ENCODE measurements at places on chromosomes 3 and 15.

GRCh38 chr3:43043793-43044192 lies 62.1 kb downstream of the POMGNT2 start:
- no peak for DNase-seq

GRCh38 chr3:133832802-133833144 lies 27.2 kb downstream of the SRPRB start:
- no peak for DNase-seq

DNA sequence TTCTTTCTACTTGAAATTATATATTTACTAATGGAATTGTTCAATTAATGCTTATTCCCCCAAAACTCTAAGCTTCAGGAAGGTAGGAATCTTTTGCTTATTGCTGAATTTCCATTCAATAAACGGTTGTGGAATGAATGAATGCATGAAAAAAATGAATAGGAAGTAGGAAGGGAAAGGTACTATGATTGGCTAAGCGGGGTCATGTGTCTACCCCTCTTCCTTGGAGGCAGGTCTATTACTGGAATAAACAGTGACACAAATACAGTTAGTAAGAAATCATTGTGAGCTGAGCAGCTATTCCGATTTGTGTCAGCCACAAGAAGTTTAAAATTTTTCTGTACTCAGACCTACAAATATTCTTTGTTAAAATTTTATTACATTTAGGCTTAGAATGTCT lies 10.5 kb upstream of the TRA2B start:
- DNase-seq, result no peak

DNA sequence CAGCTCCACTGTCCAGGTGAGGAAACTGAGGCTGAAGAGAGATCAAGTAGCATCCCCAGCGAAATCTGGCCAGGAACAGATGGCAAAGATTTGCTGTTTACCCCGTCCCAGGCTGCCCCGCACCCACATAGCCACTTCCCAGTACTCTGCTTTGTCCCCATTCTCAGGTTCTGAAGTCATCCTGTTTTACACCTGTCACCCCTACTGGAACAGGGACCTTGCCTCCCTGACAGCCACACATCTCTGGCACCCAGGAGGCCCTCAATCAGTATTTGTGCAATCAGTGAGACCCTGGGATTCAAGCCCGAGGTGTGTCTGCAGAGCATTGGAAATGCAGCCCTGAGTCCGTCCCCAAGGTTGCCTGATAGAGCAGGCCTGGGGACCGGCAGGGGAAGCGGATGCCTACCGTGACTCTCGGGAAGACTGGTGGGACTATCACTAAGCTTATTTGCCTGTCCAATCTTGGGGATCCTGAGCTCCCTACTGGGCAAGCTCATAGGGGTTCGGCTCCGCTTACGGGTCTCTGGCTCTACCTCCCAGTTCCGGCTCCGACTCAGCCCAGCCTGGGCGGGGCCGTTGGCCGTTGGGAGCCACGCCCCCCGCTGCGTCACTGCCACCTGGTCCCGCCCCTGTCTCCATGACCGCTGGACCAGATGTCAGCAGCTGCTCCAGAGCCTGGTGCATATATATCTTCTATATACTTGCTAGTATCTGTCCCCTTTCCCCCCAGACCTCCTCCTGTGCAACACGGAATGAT lies 17.5 kb upstream of the FANCD2 start:
- DNase-seq, result peak; percentile 56

DNA sequence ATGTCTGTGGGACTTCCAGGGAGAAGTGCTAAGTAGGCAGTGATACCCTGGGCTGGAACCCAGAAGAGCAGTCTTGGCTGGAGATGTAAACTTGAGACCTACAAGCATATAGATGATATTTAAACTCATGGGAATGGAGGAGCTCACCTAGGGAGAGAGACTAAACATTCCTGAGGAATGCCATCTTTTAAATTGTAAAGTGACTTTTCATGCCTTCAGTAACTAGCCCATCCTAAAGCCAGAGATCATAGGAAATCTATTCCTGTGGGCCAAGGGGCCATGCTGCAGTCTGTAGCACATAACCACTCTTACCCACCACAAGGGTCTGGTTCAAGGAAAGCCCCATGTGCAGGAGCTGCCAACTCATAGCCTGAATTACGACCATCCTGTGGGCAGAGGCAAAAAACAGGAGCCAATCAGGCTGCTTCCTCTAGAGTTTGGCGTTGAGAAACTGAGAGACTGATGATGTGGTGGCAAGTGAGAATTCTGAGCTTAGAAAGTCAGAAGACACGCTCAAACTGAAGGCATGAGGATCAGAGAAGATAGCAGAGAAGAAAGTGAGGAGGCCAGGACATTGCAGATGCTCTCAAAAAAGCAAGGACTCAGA lies 37.5 kb downstream of the CTDSPL start:
- DNase-seq, result no peak

DNA sequence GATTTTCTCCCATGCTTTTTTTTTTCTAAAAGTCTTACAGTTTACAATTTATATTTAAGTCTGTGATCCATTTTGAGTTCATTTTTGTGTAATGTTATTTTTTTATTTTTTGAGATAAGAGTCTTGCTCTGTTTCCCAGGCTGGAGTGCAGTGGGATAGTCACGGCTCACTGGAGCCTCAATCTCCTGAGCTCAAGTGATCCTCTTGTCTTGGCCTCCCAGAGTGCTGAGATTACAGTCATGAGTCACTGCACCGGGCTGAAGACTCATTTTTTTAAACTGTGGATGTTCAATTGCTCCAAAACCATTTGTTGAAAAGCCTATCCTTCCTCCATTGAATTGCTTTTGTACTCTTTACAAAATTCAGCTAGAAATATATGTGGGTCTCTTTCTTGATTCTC lies 19.5 kb downstream of the LNP1 start:
- no peak for DNase-seq

- no peak for DNase-seq
Measured at GRCh38 chr3:56769116-56769707, 32.5 kb downstream of the ARHGEF3 start.

GRCh38 chr3:15616053-15616452 lies 14.5 kb downstream of the BTD start:
- DNase-seq, result no peak

DNA sequence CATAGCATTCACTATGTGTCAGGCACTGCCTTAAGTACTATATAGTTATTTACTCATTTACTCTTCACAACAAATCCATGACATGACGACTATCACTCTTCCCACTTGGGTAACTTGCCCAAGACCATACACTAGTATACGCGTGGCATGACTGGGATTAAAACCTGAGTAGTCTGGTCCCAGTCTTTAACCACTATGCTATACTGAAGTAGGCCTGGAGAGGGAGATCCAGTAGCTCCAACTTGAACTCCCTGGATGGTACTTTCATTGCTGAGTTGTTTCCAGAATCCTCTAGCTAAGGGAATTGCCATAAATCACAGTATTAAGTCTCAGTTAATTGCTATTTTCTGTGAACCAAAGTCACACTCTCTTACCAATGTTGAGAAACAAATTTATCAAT lies 116.2 kb upstream of the LSAMP start:
- DNase-seq, result no peak

GRCh38 chr3:79038636-79039035 lies 729.2 kb downstream of the ROBO1 start:
- no peak for DNase-seq

- DNase-seq, result peak; percentile 24
Measured at GRCh38 chr3:111070772-111071256, 802 bp upstream of the NECTIN3 start.

GRCh38 chr3:192930577-192930976 lies 12.9 kb upstream of the MB21D2 start:
- DNase-seq, result peak; percentile 76

GRCh38 chr3:46850468-46850779 lies 12.8 kb downstream of the MYL3 start:
- no peak for DNase-seq

GRCh38 chr3:41441568-41441967 lies 242.3 kb downstream of the CTNNB1 start:
- DNase-seq, result no peak

- no peak for DNase-seq
Measured at GRCh38 chr3:156787926-156788663, 38.1 kb upstream of the LEKR1 start.

DNA sequence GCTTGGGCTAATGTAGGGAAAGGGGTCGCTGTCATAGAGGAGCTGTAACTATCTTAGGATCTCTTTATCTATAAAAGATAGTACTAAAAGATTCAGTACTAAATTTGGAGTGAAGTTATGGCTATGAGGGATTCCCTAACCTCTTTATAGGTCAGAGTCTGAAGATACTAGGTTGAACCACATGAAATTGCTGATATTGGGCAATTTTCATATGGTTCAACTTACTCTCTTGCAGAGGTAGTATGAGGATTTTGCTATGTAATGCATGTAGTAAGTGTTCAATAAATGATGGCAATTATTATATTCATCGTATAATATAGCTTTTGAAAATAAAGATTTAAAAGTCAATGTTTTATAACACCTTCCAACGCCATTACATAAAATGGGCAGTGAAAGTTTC lies 1.9 kb upstream of the TFDP2 start:
- DNase-seq, result no peak

DNA sequence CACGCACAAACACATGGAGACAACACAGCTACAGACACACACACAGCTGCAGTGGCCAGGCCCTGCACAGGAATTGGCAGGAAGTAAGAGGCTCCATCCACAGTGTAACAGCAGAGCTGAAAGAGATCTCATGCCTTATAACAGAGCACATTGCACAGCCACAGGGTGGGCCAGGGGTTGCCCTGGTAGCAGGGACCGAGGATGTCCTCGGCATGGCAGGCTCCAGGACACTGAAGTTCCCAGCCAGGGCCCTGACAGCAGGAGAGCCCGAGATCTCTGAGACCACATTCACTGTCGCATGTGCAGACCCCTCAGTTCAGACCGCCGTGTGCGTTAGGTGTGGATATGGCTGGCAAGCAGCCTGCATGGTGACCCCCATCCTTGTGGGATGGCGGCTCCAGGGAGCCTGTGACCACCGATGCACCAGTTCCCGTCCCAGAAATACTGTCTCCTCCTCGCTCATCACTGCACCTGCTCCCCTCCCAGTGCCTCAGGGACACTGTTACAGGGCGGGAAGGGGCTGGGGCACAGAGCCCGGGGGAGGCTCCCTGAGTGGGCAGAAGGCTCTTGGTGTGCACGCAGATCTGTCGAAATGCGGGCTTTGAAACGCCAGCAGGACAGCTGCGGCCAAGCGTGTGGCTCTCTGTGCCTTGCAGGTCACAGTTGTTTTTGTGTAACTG lies 1.5 kb upstream of the OCA2 start:
- no peak for DNase-seq

DNA sequence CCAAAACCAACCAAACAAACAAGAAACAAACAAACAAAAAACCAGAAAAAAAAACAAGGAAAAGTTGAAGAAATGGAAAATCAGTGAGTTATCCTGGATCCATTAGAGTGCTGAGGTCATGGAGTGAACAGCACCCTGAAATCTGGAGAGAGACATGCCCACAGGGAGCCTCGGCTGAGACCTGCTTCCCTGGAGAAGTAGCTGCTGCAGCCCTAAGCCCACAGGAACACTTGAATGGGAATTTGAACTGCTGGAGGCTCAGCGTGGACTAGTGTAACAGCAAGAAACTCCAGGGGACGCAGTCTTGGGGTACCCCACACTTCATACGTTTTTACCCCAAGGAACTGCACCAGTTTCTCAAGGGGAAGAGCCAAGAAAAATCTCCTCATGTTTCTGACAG lies 144.1 kb upstream of the UBE3A start:
- DNase-seq, result no peak

DNA sequence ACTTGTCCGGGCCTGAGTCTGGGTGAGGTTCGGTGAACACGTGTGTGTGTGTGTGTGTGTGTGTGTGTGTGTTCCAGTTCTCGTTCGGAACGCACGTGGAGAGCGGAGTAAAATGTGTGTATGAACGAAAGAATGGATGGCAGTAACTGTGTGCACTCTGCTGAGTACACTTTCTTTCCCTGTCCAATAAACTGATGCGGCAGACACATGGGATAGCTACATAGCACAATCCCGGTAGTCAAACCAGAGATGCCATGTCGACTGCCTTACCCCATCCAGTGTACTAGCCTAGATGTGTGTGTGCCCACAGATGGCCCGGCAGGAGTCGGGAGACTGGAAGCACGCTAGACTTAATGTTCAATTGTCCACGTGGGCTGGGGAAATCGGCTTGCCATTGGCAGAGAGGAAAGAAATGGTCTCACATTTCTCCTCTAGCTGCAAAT lies 507 bp upstream of the GOLIM4 start:
- peak; percentile 98 for DNase-seq

DNA sequence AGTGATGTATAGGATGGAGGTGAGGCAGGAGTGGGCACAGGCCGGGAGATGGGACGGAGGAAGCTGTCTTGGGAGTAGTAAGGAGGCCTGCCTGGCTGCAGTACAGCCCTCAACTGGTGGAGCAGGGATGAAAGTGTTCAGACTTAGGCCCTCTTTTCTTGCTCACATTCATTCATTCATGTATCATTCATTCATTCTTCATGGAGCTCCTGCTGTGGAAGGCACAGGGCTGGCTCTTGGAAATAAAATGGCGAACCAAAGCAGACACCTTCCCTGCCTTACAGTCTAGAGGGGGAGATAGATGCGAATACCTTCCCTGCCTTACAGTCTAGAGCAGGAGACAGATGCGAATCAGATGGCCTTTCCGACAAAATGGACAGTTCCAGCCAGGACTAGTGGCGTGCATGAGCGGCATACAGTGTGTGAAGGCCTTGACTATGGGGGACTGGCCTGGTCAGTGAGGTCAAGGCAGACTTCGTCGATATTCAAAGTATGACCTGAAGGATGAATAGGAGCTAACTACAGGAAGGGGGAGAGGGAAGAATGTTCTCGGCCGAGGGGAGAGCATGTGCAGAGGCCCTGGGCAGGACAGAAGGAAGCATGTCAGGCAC lies 143.2 kb upstream of the TLE3 start:
- no peak for DNase-seq

- peak; percentile 96 for DNase-seq
Measured at GRCh38 chr3:127304121-127304744, 16.4 kb upstream of the PRR20G start.

GRCh38 chr15:90042356-90042755 lies 41.2 kb downstream of the ZNF710 start:
- DNase-seq, result no peak

DNA sequence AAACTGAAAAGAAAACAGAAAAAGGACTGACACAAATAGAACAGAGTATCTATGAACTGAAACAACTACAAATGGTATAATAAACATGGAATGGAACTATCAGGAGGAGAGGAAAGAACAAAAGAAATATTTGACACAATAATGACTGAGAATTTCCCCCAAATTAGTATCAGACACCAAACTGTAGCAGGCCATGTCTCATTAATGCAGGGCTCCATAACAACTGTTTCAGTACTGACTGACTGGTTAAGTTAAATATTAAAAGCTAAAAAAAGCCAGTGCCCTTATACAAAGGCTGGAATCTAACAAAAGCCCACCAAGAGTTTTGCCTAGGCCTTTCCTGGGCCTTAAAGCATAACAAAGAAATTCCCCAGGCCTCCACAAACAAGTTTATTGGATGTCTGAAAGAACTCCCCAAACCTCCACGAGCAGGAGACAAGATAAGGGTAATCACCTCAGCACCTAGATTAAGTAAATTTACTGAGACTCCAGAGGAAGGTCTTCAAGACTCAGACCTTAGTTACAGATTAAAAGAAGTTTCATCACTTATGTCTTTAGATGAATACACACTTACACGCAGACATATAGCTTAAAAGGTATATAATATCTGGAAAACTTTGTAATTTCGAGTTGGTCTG lies 45.7 kb downstream of the KPNA1 start:
- DNase-seq, result no peak
